ENCODE measurements at places on chromosomes 2 and 18. TPM values are rescaled to one million over a fixed set of nuclear protein-coding genes. Genes with fewer than 3 reads are reported as not detected.

- H3K27ac ChIP-seq: no peak overlapping the region
- no peak overlapping the region for H3K4me3 ChIP-seq
- no peaks in the 10 kb centered on the region for H3K4me1 ChIP-seq
Observed at GRCh38 chr2:20674309-20674965, 7.5 kb downstream of the GDF7 start.

DNA sequence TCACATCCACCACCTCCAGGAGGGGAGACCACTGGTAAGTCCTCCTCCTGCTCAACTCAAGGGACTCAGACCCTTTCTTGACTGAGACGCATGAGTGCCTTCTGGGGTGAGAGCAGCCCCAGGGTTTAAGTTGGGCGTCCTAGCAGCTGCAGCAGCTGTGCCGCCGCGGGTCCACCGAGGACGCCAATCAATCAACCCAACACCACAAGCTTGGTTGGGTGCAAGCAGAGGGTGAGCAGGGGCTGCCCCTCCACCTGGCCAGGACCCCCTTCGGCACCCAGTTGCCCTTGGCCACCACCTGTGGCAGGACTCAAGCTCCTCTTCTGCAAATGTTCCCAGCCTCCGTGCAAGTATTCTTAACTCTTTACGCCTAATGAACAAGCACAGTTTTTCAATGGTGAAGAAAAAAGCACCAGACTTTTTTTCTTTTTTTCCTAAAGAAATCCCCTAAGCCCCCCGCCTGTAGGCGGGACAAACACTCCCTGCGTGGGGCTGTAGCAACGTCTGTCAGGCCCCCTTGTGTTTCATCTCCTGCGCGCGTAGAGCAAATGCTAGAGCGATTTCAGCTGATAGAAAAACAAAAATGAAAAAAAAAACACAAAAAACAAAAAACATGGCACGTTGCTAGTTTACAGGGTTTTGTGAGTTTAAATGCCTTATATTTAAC lies 197.1 kb downstream of the LOXHD1 start:
- no peak for DNase-seq
- no peaks in the 10 kb centered on the region for H3K36me3 ChIP-seq
- H3K27me3 ChIP-seq: no peaks in the 10 kb centered on the region
- no peaks in the 10 kb centered on the region for H3K4me1 ChIP-seq
- no peak overlapping the region for H3K4me3 ChIP-seq

DNA sequence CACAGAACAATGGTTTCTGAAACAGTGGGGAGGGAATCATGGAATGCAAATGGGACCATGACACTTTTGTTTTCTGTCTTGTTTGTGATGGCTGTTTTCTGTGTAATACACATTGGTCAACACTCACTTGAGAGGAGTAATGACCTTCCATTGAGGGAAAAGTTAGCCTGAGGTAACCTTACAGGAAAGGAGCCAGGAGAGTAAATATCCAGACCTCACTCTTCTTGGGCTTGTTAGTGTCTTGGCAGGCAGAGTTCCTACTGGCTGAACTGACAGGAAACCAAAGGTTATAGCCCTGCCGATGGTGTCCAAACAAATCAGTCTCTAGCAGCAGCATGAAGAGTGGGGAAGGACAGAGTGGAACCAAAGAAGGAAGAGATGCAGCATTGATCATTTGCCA lies 17.2 kb upstream of the RPRM start:
- no peaks in the 10 kb centered on the region for H3K27me3 ChIP-seq
- H3K4me1 ChIP-seq: no peaks in the 10 kb centered on the region
- no peaks in the 10 kb centered on the region for H3K36me3 ChIP-seq
- no peak for DNase-seq
- H3K4me3 ChIP-seq: no peak overlapping the region
- H3K27ac ChIP-seq: no peak overlapping the region

GRCh38 chr2:58227171-58227917 lies 13.8 kb downstream of the FANCL start:
- no peak overlapping the region for H3K27ac ChIP-seq
- DNase-seq: no peak
- no peaks in the 10 kb centered on the region for H3K4me1 ChIP-seq
- no peak overlapping the region for H3K4me3 ChIP-seq
- no peaks in the 10 kb centered on the region for H3K36me3 ChIP-seq

GRCh38 chr18:49754866-49755265 lies 58.5 kb downstream of the ACAA2 start:
- H3K4me3 ChIP-seq: no peak overlapping the region
- no peaks in the 10 kb centered on the region for H3K4me1 ChIP-seq
- H3K27me3 ChIP-seq: no peaks in the 10 kb centered on the region
- H3K27ac ChIP-seq: no peak overlapping the region
- DNase-seq: no peak
- no peaks in the 10 kb centered on the region for H3K36me3 ChIP-seq

GRCh38 chr2:145652571-145653545 lies 1132.9 kb upstream of the ZEB2 start:
- H3K4me1 ChIP-seq: no peaks in the 10 kb centered on the region
- no peak overlapping the region for H3K4me3 ChIP-seq
- no peaks in the 10 kb centered on the region for H3K36me3 ChIP-seq
- no peaks in the 10 kb centered on the region for H3K27me3 ChIP-seq
- H3K27ac ChIP-seq: no peak overlapping the region
- DNase-seq: no peak

DNA sequence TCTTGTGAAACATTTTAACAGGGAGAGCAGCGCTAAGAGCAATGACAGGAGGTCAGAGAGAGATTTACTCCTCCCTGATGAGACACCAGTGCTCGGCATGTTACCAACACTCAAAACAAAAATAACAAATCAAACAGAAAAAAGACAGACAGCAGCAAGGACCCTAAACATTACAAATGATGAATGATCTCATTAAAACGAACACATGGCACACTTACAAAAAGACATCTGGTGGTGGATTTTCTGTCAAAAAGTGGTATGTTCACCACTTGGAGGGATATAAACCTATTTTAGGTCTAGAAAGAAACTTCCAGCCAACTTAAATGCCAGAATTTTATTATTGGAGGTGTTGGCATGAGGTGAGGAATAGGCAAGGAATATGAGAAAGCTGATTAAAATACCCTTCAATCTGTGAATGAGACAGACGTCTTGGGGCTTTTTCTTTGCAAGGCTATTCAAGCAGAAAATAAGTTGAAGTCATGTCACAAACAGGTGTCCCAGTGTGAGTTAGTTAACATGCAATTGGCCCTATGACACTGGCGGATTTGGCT lies 112.8 kb downstream of the PRELID3A start:
- DNase-seq: no peak
- H3K27me3 ChIP-seq: no peaks in the 10 kb centered on the region
- peaks cover 13% of the 10 kb centered on the region for H3K4me1 ChIP-seq
- H3K36me3 ChIP-seq: no peaks in the 10 kb centered on the region
- peak overlapping the region; percentile 11 for H3K27ac ChIP-seq

- H3K4me1 ChIP-seq: no peaks in the 10 kb centered on the region
- no peak overlapping the region for H3K4me3 ChIP-seq
- no peaks in the 10 kb centered on the region for H3K36me3 ChIP-seq
- no peak for DNase-seq
Observed at GRCh38 chr2:7857904-7858303, 824.0 kb upstream of the ID2 start.

GRCh38 chr2:201152999-201153815 lies 29.7 kb upstream of the CASP10 start:
- H3K4me1 ChIP-seq: peaks cover 48% of the 10 kb centered on the region
- H3K4me3 ChIP-seq: no peak overlapping the region
- H3K27ac ChIP-seq: peak overlapping the region; percentile 76

- no peaks in the 10 kb centered on the region for H3K4me1 ChIP-seq
- H3K4me3 ChIP-seq: no peak overlapping the region
- no peaks in the 10 kb centered on the region for H3K27me3 ChIP-seq
- peaks cover 4% of the 10 kb centered on the region for H3K36me3 ChIP-seq
- H3K27ac ChIP-seq: no peak overlapping the region
Observed at GRCh38 chr2:240520974-240521350, 36.8 kb downstream of the ANKMY1 start.

DNA sequence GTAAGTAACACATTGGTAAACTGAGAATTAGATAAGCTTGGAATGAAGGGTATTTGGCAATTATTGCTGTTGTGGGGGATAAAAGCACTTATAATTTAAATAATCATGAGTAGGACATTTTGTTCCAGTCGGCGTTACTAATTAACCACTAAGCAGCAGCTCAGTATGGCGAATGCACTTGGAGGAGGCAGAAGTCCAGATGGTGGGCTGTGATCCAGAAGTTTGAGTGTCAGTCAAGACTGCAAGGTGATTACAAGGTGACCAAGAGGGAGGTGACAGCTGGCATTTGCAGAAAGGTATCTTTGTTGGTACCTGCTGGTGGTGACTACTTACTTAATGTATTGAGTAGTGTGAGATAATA lies 643.6 kb upstream of the FAM98A start:
- DNase-seq: no peak
- no peak overlapping the region for H3K27ac ChIP-seq
- H3K27me3 ChIP-seq: no peaks in the 10 kb centered on the region
- no peaks in the 10 kb centered on the region for H3K4me1 ChIP-seq
- no peak overlapping the region for H3K4me3 ChIP-seq

DNA sequence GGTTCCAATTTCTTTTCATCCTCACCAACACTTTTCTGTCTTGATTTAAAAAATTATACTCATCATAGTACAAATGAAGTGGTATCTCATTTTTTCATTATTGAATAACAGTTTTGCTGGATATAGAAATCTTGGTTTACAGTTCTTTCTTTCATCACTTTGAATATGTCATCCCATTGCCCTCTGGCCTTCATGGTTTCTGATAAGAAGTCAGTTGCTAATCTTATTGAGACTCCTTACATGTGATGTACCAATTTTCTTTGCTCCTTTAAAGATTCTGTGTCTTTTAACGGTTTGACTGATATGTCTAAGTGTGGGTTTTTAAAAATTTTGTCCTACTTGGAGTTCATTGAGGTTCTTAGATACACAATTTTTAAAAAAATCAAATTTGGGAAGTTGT lies 35.0 kb downstream of the SLC3A1 start:
- no peaks in the 10 kb centered on the region for H3K27me3 ChIP-seq
- peaks cover 43% of the 10 kb centered on the region for H3K36me3 ChIP-seq
- no peaks in the 10 kb centered on the region for H3K4me1 ChIP-seq
- no peak overlapping the region for H3K27ac ChIP-seq

- H3K4me3 ChIP-seq: no peak overlapping the region
- H3K36me3 ChIP-seq: no peaks in the 10 kb centered on the region
- H3K27me3 ChIP-seq: peaks cover 2% of the 10 kb centered on the region
- H3K27ac ChIP-seq: no peak overlapping the region
Observed at GRCh38 chr2:148829618-148830017, 45.4 kb upstream of the KIF5C start.

- no peaks in the 10 kb centered on the region for H3K36me3 ChIP-seq
- DNase-seq: no peak
- no peaks in the 10 kb centered on the region for H3K27me3 ChIP-seq
- H3K4me1 ChIP-seq: no peaks in the 10 kb centered on the region
Observed at GRCh38 chr18:8277270-8277669, 332.0 kb upstream of the RAB12 start.

- no peaks in the 10 kb centered on the region for H3K36me3 ChIP-seq
- no peak overlapping the region for H3K4me3 ChIP-seq
- no peaks in the 10 kb centered on the region for H3K27me3 ChIP-seq
- H3K4me1 ChIP-seq: no peaks in the 10 kb centered on the region
Observed at GRCh38 chr2:211157211-211157610, 600.8 kb downstream of the CPS1 start.

DNA sequence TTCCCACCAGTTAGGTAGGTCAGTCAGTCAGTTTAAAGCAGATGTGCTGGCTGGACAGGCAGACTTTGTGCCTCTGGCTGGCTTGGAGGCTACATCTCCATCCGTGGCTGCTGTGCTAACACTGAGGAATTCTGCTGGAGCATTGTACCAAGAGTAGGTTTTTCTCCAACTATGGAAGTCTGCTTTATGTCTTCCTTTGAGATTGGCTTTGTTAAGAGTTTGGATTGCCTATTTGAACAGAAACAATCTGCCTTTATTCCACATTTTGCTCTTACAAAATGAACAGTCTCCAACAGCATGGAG lies 46.7 kb downstream of the WDR75 start:
- no peaks in the 10 kb centered on the region for H3K27me3 ChIP-seq
- no peak overlapping the region for H3K27ac ChIP-seq
- H3K4me1 ChIP-seq: peaks cover 9% of the 10 kb centered on the region
- H3K36me3 ChIP-seq: no peaks in the 10 kb centered on the region

GRCh38 chr2:207231967-207232366 lies 66.2 kb upstream of the KLF7 start:
- no peaks in the 10 kb centered on the region for H3K36me3 ChIP-seq
- no peak for DNase-seq
- no peak overlapping the region for H3K27ac ChIP-seq

GRCh38 chr2:127700527-127701192 lies 637 bp upstream of the SFT2D3 start:
- H3K4me3 ChIP-seq: peak overlapping the region; percentile 82
- peak overlapping the region; percentile 99 for H3K27ac ChIP-seq
- H3K36me3 ChIP-seq: peaks cover 8% of the 10 kb centered on the region
- peaks cover 35% of the 10 kb centered on the region for H3K4me1 ChIP-seq

- no peak overlapping the region for H3K4me3 ChIP-seq
- peak overlapping the region; percentile 90 for H3K27ac ChIP-seq
- no peak for DNase-seq
- peaks cover 22% of the 10 kb centered on the region for H3K36me3 ChIP-seq
- peaks cover 29% of the 10 kb centered on the region for H3K4me1 ChIP-seq
Observed at GRCh38 chr2:106116248-106116647, 77.9 kb downstream of the UXS1 start.

DNA sequence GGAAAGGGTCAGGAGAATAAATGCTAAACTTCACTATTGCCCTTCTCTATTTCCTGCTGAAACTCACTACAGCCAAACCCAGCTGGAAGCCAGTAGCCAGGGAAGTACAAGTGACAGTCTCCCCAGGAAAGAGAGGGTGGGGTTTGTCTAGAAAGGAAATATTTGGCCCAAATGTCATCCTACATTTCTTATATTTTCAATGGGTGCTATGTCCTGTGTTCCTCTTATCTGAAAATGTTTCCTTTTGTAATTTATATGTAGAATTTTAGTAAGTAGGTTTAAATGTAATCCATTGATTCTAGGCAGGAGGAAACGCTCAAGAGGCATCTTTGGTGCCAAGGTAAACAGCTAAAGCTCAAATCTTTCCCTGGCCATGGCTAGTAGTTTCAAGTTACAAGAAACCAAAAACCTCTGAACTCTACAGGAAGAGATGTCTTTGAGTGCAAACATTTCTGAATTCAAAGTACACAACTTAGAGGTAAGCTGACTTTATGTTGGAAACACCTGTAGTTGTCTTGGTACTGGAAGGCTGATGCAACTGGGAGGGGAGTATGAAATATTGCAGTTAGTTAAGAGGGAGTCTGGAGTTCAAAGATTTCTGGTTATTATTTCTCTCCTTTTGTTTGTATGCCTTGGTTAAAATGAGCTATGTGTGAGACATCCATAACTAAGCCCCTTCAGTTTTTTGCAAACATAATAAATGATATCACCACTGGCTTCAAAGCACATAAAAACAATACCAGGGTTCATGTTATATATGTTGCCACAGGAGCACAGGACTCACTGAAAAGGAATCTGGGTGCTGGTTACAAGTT lies 356.1 kb upstream of the ZC3H15 start:
- DNase-seq: no peak
- H3K27me3 ChIP-seq: no peaks in the 10 kb centered on the region
- no peak overlapping the region for H3K4me3 ChIP-seq
- no peak overlapping the region for H3K27ac ChIP-seq
- H3K36me3 ChIP-seq: no peaks in the 10 kb centered on the region

GRCh38 chr18:986051-986450 lies 81.4 kb downstream of the ADCYAP1 start:
- no peaks in the 10 kb centered on the region for H3K27me3 ChIP-seq
- DNase-seq: no peak
- H3K4me1 ChIP-seq: no peaks in the 10 kb centered on the region
- no peak overlapping the region for H3K27ac ChIP-seq
- H3K4me3 ChIP-seq: no peak overlapping the region

The REG3G gene
- not detected for total RNA-seq

The SCG2 gene
- total RNA-seq: not detected

The ADGRF3 gene
- not detected for total RNA-seq

The LONRF2 gene
- 5.2 TPM for total RNA-seq

The DYNAP gene
- not detected for total RNA-seq

The RMC1 gene
- 13.8 TPM for total RNA-seq

The C2orf78 gene
- total RNA-seq: not detected

The LCT gene
- 0.04 TPM for total RNA-seq
